Stimulated activated CD8-positive, alpha-beta memory T cell treated with anti-CD3 and anti-CD28 coated beads, Interleukin-2, amount 100 ng/mL, for 48 hours (primary cell): ENCODE measurements at places on chromosomes 7 and 10.

GRCh38 chr10:98377001-98377400 lies 38.0 kb downstream of the PYROXD2 start:
- DNase-seq, result no peak

GRCh38 chr7:27339478-27339877 lies 96.9 kb downstream of the EVX1 start:
- no peak for DNase-seq

DNA sequence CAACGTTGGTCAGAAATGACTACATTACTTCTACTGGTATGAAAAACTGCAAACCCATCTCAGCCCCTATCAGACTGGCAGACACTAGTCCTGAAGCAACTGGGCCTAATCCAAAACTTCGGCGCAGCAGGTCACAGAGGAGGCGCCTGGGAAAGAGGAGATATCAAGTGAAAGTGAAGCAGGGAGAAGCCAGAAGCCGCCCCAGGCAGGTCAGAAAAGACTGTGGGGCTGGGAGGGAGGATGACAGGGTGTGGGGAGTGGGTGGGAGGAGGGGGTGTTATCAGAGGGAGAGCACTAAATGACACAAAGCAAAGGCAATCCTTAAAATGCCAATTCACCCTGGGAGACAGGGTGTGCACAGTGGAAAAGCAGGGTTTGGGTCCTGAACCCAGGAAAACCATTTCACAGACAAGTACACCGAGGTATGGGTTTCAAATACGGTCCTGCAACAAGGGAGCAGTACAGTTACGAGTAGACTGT lies 731 bp downstream of the CHCHD3 start:
- no peak for DNase-seq

DNA sequence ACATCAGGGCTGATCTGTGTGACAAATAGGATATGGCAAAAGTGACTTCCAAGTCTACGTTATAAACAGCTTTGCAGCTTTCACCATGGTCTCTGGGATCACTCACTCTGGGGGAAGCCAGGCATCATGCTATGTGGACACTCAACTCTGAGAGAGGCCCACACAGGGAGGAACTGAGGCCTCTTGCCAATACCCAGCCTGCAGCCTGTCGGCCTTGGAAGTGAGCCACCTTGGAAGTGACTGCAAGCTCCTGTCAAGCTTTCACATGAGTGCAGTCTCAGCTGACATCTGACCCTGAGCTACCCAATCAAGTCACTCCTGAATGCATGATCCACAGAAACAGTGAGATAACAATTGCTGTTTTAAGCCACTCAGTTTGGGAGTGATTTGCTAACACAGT lies 56.5 kb downstream of the MMRN2 start:
- DNase-seq, result no peak

DNA sequence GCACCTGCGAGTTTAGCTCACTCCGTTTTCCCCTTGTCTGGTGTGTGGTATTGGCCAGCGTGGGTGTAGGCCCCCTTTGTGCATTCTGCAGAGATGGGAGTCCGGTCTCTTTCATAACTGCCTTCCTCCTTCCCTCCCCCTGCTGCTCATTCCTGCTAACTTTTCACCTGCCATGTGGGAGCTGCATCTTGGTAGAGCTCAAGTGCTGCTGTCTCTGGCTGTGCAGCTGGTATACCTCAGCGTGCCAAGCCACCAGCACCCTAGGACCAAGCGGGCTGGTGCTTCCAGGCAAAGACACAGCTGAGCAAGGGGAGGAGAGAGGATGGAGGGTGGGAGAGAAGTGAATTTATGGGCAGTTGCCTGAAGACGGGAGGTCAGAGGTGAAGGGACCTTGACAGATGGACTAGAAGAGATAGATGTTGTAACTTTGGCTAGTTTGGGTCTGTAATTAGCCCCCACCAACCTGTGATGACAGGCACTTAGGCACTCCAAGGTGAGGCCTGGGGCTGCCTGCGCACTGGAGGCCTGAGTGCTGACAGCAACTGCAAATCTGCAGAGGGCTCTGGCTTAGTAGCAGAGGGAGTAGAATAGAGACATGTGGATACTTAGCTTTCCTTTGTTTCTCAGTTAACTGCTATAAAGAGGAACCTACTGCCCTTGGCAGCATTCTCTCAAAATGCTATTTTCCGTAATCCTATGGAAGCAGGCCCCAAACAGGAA lies 148.8 kb upstream of the AGK start:
- DNase-seq, result no peak

GRCh38 chr7:41375582-41375981 lies 327.3 kb downstream of the INHBA start:
- DNase-seq, result no peak

- DNase-seq, result no peak
These were observed 268.9 kb upstream of the SEMA3C start for GRCh38 chr7:81187753-81188152.

- DNase-seq, result no peak
These were observed 106.0 kb downstream of the TCF7L2 start for GRCh38 chr10:113056030-113056429.

- DNase-seq, result no peak
These were observed 42.9 kb upstream of the TRIM24 start for GRCh38 chr7:138417078-138417700.

DNA sequence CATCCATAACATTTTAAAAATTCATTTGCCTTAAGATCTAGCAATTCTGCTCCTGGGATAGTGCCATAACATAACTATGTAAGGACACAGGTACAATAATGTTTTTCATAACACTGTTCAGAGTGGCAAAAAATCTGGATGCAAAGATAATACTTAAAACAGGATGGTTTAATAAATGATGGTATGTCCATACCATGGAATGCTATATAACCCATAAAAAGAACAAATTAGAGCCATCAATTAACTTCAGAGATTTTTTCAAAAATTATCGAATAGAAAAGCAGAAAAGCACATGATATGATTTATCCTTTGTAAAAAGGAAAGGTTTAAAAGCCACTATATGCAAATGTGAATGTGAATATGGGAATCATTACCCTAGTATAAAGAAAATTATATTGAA lies 193.4 kb upstream of the LRRN3 start:
- no peak for DNase-seq

- DNase-seq, result no peak
These were observed 53.0 kb downstream of the CACUL1 start for GRCh38 chr10:118701529-118702323.

DNA sequence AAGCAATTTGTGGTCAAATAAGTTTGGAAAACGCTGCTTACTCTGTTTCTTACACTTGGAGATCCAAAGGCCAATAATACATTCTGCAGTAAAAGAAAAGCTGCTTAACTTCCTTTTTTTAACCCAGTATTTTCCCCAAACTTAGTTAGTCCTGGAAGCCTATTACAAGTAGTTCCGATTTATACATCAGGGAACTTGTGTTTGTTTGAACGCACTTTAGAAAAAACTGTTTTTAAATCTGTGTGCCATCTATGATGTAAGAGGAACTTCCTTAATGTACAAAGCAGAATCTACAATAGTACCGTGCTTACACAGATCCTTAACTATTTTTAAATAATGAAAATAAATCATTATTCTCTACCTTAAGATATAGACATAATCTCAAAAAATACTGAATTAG lies 23.0 kb downstream of the SFR1 start:
- DNase-seq, result no peak
